ENCODE measurements at places on chromosomes 11 and 22. TPM values are rescaled to one million over a fixed set of nuclear protein-coding genes. Genes with fewer than 3 reads are reported as not detected.

- no peak for DNase-seq
Measured at GRCh38 chr11:36388951-36389350, 92.9 kb downstream of the PRR5L start.

- DNase-seq = no peak
Measured at GRCh38 chr11:102985850-102986249, 30.3 kb upstream of the MMP13 start.

DNA sequence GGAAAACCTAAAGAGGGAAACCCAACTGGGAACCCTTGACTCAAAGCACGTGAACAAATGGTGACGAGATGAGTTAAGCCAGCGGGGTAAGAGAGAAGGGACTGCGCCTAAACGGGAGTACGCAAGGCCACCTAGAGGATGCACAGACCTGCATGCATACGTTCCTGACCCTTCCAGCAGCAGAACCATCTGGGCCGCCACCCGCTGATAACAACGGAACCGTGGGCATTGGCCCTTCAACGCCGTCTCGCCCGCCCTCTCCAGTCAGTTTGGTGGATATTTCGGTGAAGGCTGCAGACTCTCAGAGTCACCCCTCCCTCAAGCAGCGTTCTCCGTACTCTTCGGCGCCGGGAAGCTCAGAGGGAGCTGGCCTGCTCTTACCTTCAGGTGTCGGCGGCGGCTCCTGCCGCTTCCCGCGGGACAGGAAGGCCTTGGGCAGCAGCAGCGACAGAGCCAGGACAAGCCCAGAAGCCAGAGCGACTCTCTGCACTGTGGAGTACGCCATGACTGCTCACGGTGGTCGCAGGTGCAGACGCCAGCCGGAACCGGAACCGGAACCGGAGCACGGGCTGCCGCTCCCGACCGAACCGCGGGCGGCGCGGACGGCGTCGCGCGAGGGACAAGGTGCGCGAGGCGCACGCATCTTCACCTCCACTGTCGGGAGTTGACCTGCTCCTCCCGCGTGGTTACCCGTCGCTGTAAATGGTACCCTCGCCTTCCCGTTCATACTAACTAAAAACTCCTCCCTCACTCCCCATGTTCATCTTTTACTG lies at the start of gene RIC3:
Gene RIC3 (minus strand): TSS at position 541 of the 773 bp plus-strand sequence. CDS start 36 bp downstream, at position 505.
- DNase-seq = peak; percentile 60

DNA sequence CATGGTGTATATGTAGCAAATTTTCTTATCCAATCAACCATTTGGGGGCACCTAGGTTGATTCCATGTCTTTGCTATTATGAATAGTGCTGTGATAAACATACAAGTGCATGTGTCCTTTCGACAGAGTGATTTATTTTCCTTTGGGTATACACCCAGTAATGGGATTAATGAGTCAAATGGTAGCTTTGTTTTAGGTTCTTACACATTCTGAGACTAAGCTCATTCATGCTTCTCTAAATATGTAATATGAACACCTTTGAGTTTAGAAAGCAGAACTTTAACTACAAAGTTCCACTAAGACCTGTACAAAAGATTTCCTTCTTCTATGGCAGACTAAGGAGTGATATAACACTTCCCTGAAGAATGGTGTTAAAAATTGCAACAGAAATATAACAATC lies 627.0 kb downstream of the KCNA4 start:
- DNase-seq = no peak

GRCh38 chr11:76074148-76075095 lies 131.9 kb downstream of the WNT11 start:
- no peak for DNase-seq

GRCh38 chr11:90252053-90252452 lies 29.2 kb upstream of the CHORDC1 start:
- DNase-seq = no peak

GRCh38 chr11:123594188-123594901 lies 60.1 kb downstream of the SCN3B start:
- no peak for DNase-seq

DNA sequence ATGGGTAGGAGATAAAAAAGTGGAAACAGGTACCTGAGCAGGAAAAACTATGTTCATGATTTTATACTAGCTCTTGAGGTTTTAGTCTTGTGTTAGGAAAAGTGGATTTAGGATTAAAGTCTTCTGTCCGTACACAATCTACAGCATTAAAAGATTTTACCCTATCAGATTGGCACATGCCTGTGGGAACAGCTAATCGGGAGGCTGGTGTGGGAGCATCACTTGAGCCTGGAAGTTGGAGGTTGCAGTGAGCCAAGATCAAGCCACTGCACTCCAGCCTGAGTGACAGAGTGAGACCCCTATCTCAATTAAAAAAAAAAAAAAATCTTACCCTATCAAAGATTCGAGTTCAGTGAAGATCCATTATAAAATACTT lies 12.2 kb upstream of the CRKL start:
- no peak for DNase-seq

GRCh38 chr11:61120706-61121191 lies 18.5 kb downstream of the CD5 start:
- no peak for DNase-seq

DNA sequence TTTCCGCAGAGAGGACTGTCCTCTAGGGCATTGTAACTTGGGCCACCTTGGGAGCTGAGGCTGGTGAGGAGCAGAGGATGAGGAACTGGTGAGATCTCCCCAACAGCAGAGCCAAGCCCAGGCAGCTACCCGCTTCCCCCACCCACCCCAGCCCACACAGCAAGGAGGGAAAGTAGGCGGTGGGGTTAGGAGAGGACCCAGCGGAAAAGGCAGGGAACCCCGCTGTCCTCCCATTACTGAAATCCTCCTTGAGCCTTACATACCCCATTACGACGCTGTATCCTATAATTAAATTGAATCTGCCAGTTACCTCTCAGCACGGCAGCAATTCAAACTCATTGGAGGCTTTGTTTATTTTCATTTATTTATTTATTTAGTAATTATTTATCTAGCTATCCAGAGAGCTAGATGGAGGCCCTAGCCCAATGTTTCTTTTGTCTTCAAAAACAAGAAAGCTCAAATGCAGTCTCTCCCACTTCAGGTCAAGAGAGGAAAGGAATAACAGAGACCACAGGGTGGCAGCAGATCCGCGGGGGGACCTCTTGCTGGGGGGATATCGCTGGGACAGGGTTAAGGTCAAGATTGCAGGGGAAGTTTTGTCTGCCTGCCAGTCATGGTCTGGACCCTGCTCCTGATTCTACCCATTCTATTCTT lies 218.0 kb downstream of the ST3GAL4 start:
- no peak for DNase-seq

GRCh38 chr22:20056696-20057386 lies 23.2 kb upstream of the DGCR8 start:
- no peak for DNase-seq

DNA sequence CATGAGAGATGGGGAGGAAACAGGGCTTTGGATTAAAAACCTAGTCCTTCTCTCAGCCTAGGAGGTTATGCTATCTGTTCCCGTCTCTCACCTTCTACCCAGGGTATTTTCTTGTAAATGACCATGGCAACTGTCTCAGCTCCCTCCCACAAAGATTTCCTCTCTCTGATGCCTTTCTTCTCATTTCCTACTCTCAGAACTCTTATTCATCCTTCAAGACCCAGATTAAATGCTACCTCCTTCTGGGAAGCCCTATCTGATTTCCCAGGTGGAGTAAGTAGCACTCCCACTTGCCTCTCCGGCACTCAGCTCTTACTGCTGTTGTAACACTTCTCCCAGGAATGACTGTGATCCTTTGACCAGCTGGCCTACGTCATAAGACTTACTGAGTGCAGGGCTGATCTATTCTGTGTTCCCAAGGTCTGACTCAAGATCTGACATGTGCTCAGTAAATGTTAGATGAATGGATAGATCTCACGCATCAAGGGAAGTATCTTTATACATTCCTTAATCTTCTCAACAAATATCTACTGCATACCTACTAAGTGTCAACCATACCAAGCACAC lies 175.0 kb downstream of the TENM4 start:
- DNase-seq = no peak

GRCh38 chr11:110866081-110866480 lies 153.8 kb upstream of the ARHGAP20 start:
- DNase-seq = no peak

DNA sequence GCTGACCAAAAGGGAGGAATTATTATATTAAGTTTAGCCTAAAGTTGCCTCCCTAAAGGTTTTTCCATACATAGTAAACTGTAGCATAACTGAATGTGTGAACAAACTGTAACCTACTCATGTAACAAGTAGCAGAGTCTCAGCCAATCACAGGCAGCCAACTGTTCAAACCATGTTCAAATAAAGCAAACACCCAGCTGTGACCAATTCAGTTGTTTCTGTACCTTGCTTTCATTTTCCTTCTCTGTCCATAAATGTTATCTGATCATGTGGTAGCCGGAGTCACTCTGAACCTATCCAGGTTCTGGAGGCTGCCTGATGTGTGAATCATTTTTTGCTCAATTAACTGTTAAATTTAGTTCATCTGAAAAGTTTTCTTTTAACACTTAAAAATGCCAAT lies 373.5 kb downstream of the GUCY1A2 start:
- no peak for DNase-seq

DNA sequence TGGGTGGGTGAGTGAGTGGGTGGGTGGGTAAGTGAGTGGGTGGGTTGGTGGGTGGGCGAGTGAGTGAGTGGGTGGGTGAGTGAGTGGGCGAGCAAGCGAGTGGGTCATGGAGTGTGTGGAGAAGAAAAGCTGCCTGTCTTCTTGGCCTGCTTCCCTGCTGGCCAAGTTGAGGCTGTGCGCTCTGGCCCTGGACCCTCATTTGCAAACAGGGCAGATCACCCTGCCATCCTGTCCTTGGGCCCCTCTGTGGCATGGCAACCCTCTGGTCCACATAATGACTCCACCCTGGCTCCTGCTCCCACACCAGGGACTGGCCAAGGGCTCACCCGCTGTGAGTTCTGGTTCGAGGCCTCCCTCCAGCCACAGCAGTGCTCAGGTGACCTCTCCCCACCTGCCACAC lies 35.1 kb downstream of the CAPN1 start:
- no peak for DNase-seq

- DNase-seq = no peak
Measured at GRCh38 chr22:36274531-36274930, 21.6 kb downstream of the APOL1 start.

DNA sequence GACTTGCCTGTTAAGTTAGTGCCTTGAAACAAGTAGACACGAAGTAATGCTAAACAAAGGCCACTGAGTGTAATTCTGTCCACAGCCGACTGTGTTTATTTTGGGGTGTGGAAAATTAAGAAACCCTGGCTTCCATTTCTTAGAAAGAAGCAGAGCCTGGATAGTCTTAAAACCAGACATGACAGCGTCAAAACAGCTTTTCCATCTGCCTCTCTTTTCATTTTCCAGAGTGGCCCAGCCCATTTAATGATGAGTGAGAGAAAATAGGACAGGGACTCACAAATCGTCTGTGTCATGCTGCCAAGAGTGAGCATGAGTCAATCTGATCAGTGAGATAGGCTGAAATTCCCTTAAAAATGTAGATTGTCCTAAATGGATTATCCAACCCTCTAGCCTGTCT lies 485.9 kb downstream of the JRKL start:
- DNase-seq = no peak

DNA sequence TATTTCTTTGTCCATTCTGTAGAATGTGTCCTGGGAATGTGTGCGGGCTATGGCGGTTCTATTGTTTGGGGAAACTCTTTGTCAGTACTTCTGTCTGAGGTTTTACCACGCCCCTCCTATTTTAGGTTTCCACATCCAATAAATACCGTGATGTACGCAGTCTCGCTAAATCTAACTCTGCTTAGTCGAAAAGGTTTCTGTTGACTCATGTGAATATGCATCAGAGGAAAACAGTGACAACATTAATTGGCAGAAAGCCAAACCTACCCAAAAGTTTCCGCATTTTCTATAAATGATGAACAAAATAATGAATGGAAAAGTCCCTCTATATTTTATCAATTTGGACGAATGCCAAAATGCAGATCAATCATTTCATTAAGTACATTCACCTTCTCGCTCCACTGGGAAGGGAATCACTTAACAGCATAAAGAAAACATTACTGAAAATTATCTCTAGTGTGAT lies 143.4 kb downstream of the MAML2 start:
- DNase-seq = peak; percentile 61

DNA sequence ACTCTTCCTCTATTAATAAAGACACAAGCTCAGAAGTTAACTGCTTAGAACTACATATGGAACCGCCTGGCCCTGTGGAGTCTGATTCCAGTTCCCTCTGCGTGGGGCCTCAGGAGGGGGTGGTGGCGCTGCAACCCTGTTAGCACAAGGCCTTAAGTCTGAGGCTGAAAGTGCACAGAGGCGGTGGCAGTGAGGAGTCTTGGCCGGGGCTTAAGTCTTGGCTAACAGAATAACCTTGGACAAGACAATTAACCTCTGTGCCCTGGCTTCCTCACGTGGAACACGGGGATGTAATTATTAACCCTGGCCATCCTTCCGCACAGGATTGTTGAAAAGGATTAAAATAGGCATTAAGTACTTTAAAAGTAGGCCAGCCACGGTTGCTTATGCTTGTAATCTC lies 191.5 kb downstream of the CEP164 start:
- no peak for DNase-seq

- no peak for DNase-seq
Measured at GRCh38 chr22:28670161-28670560, 9.5 kb downstream of the TTC28 start.

- DNase-seq = no peak
Measured at GRCh38 chr11:12494699-12495098, 117.3 kb downstream of the PARVA start.

DNA sequence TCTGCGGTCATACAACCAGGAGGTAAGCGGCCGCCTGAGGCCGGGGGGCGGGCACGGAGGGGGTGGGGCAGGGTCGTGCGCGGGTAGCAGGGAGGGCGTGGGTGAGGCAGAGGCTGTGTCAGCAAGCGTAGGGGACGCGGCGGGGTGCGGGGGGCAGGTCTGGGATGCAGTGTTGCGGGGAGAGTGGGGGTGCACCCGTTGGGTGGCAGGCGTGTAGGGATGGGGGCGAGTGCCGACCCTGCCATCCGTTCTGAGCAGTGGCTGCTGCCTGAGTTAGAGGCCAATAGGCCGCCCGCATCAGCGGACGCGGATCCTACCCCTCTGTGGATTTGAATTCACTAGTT lies 1.4 kb downstream of the RIC8A start:
- DNase-seq = no peak

SAMM50 gene
- 41.9 TPM for total RNA-seq

SCGB1C1 gene
- total RNA-seq = not detected

CRYBB3 gene
- total RNA-seq = 0.27 TPM

TIGD3 gene
- 1.00 TPM for total RNA-seq

DBX1 gene
- total RNA-seq = not detected

PNPLA3 gene
- 0.31 TPM for total RNA-seq

CPT1A gene
- total RNA-seq = 32.9 TPM

RFPL2 gene
- 0.52 TPM for total RNA-seq

OR56A1 gene
- total RNA-seq = not detected

OR8J3 gene
- not detected for total RNA-seq

CYB5R3 gene
- total RNA-seq = 73.7 TPM

NNMT gene
- not detected for total RNA-seq

HTR3A gene
- total RNA-seq = not detected

TNKS1BP1 gene
- 14.0 TPM for total RNA-seq

CARD16 gene
- total RNA-seq = 8.6 TPM

Measured in activated CD4-positive, alpha-beta memory T cell treated with anti-CD3 and anti-CD28 coated beads for 36 hours (primary cell).